ENCODE measurements at places on chromosomes 3 and 15.

DNA sequence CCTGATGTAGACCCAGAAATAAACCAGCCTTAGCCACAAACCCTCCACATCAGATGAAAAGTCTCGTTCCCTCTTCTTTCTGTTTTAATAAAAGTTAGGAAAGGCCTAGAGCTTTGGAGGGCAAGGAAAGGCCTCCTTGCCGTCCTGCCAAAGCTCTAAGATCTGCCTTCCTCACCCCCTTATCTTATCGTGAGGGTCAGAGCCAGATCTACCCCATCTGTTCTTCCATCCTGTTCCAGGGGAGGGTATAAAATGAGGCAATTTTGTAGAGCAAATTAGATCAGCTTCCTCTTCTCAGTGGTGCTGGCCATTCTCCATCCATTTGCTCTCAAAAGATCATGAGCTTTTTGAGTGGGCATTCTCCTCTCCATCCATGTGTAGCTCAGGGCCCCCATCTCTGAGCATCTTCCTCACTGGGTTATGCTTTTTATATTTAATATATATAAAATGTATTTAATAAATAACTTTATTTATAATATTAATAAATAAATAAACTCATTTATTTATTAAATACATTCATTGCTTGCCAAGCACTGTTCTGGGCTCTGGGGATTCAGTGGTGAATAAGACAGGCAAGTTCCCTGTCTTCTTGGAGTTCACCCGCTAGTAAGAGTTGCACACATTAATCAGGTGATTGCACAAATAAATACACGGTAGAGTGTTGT lies 2.0 kb upstream of the SLC24A1 start:
- no peak for DNase-seq

GRCh38 chr3:2454865-2455264 lies 356.2 kb downstream of the CNTN4 start:
- no peak for DNase-seq

- DNase-seq = no peak
Observed at GRCh38 chr3:10169000-10169496, 4.3 kb downstream of the IRAK2 start.

- DNase-seq = no peak
Observed at GRCh38 chr3:188358787-188359493, 205.0 kb downstream of the LPP start.

GRCh38 chr3:149273096-149273751 lies 51.6 kb upstream of the CP start:
- DNase-seq = no peak

DNA sequence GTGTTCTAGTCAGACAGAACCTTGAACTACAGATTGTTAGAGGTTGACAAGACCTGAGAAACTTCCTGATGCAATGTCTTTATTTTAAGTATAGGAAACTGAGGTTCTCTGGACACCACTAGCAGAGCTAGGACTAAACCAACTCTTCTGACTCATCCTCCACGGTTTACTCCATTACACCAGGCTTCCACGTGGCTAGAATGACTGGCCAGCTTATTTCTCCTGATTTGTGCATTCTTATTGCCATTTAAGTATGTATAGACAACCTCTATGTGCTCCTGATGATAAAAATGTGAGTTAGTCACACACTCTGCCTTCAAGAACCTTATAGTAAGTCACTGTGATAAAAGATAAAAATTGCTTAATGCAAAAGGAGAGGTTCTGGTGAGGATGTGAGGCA lies 182.7 kb downstream of the MEX3B start:
- DNase-seq = no peak

- no peak for DNase-seq
Observed at GRCh38 chr3:40302784-40303183, 6.7 kb upstream of the EIF1B start.

- no peak for DNase-seq
Observed at GRCh38 chr15:65910341-65910740, 41.0 kb downstream of the RAB11A start.

GRCh38 chr15:79960502-79961212 lies 10.3 kb downstream of the BCL2A1 start:
- no peak for DNase-seq

DNA sequence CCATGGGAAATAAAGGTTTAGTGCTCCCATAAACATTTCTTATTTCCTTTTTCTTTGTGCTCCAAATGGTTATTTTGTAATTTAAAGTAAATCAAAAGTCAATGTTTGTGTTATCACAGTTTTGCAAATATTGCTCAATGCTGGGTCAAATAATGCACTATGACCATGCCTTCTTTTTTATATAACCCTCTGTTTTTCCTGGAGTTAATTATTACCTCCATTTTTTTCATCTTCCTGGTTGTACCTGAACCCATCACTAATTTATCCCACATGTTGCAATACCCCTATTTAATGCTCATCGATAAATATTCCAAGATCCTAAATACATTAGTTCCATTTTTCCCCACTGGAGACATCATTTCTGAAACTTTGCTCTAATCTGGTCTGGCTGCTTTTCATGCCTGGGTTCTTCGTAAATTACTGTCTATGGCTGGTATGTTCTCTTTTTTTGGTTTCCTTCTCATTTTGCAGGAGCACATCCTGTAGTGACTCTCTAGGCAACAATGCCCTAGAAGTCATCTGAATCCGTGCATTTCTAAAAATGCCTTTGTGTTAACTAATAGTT lies 66.4 kb downstream of the OXNAD1 start:
- no peak for DNase-seq

- DNase-seq = no peak
Observed at GRCh38 chr3:53804697-53805462, 41.3 kb downstream of the CHDH start.

GRCh38 chr3:128326051-128326823 lies 140.5 kb downstream of the DNAJB8 start:
- DNase-seq = no peak

- no peak for DNase-seq
Observed at GRCh38 chr3:132535575-132536441, 61.3 kb upstream of the ACKR4 start.

GRCh38 chr15:101063212-101063611 lies 144.1 kb downstream of the LRRK1 start:
- no peak for DNase-seq

GRCh38 chr3:149605902-149606301 lies 51.9 kb downstream of the WWTR1 start:
- DNase-seq = no peak

DNA sequence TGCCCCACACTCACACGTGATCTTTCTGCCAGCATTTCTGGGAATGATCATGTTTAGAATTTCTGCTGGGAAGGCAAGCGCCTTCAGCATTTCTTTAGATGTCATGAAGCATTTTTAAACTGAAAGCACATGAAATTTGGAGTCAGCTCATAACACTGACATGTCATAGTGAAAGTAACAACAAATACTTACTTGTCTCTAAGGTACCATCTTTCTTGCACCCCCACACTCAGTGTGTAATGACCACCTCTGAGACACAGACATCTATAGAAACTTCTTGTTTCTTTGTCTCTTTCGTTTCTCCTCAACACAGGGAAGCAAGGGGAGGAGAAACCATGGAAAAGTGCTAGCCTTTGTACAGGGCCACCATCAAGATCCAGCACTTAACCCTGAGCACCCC lies 171.7 kb downstream of the RORA start:
- no peak for DNase-seq

DNA sequence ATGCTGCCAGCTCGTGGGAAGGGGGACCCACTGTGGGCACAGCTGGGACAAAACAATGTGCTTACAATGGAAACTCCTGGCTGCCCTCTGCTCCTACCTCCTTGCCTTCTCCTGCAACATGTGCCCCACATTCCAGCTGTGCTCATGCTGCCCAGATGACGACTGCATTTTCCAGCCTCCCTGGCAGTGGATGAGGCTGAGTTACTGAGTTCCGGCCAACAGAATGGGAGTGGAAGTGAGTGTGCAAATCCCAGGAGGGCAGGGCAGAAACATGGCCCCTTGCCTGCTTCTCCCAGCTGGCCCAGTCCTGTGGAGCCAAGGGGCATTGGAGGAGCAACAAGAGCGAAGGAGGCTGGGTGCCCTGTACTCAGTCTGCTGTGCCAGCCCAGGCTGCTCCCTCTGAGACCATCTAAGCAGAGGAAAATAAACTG lies 17.1 kb downstream of the KLF15 start:
- no peak for DNase-seq

DNA sequence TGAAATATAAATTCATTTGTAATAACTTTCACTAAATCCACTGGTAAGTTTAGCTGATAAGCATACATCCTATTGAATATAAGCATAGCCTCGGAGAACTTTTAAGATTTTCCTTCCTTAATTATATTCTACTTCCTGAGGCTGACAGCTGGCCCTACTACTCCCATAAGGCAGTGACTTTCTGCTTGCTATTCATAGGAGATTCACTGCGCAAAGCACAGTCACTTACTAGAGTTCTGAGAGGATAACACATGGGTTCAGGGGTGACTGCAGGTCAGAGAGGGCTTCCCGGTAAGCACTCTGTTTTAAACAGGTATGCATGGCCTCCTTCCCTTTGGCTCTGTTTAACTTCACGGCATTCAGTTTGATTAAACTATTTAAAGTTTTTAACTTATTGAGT lies 75.8 kb downstream of the FAIM start:
- no peak for DNase-seq

- no peak for DNase-seq
Observed at GRCh38 chr15:36734366-36734765, 154.9 kb downstream of the CDIN1 start.

GRCh38 chr3:122563717-122564025 lies 429 bp downstream of the PARP9 start:
- DNase-seq = no peak

GRCh38 chr3:9291821-9292410 lies 42.5 kb upstream of the SRGAP3 start:
- no peak for DNase-seq

GRCh38 chr3:9690451-9691450 lies 12.9 kb upstream of the CPNE9 start:
- DNase-seq = no peak

GRCh38 chr3:11072631-11073030 lies 80.1 kb downstream of the SLC6A1 start:
- no peak for DNase-seq

DNA sequence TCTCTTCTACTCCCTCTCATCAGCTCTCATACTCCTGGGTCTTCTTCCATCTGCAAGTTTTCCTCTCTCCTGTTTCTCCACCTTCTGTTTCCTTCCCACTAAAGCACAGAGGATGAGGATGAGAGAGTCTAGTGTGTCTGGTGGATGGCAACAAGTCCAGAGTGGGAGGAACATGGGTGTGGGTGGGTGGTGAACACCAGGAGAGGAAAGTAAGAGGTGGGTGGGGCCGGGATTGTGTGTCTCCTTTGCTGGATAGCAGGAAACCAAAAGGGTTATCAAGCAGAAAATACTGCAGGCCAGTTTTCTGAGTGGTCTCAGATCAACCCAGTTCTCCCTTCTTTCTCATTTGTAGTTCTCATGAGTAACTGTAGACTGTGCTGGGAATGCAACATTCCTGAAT lies 52.9 kb upstream of the EPHB1 start:
- no peak for DNase-seq

- DNase-seq = no peak
Observed at GRCh38 chr15:99279290-99279689, 28.0 kb downstream of the LRRC28 start.

- no peak for DNase-seq
Observed at GRCh38 chr3:37620071-37620635, 241.5 kb upstream of the CTDSPL start.
